ENCODE measurements at places on chromosomes 12 and 14. TPM values are rescaled to one million over a fixed set of nuclear protein-coding genes. Genes with fewer than 3 reads are reported as not detected.

IQSEC3 gene
- total RNA-seq: not detected

SLC8A3 gene
- not detected for total RNA-seq

ESRRB gene
- not detected for total RNA-seq

TBC1D30 gene
- total RNA-seq: 0.18 TPM

P2RX2 gene
- not detected for total RNA-seq

PTPRB gene
- 3.1 TPM for total RNA-seq

Measured in HFFc6 (cell line).